ENCODE measurements at places on chromosomes 13 and 19. TPM values are rescaled to one million over a fixed set of nuclear protein-coding genes. Genes with fewer than 3 reads are reported as not detected.

UCHL3 gene
- 46.9 TPM for total RNA-seq

PALM gene
- total RNA-seq = 17.2 TPM

DLL3 gene
- 12.3 TPM for total RNA-seq

MOB3A gene
- total RNA-seq = 12.5 TPM

GSX1 gene
- total RNA-seq = not detected

TICAM1 gene
- 10.9 TPM for total RNA-seq

C1QTNF9 gene
- not detected for total RNA-seq

ZNF560 gene
- not detected for total RNA-seq

PDE4C gene
- not detected for total RNA-seq

LYPD3 gene
- total RNA-seq = 0.36 TPM

SHISA7 gene
- not detected for total RNA-seq

DAND5 gene
- total RNA-seq = not detected

GADD45B gene
- 78.0 TPM for total RNA-seq
